H54 (cell line): ENCODE measurements at places on chromosomes 1 and 21.

DNA sequence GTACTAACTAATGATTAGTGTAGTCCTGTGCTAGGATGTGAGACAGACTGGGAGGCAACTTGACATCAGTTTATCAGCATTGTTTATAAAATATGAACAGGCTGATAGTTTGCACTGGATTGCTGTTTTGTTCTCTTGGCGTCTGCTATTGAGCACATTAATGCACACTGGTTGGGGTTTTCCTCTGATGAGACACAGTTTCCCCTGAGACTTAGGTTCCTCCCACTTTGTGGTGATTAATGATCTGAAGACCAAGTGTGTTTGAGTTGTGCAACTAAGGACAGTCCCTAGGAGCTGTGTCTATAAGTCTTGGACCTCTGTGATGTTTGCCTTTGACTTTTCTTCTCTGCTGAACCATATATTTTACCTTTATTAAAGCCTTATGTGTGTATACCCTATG lies 1015.4 kb downstream of the AMY1C start:
- DNase-seq, result no peak

DNA sequence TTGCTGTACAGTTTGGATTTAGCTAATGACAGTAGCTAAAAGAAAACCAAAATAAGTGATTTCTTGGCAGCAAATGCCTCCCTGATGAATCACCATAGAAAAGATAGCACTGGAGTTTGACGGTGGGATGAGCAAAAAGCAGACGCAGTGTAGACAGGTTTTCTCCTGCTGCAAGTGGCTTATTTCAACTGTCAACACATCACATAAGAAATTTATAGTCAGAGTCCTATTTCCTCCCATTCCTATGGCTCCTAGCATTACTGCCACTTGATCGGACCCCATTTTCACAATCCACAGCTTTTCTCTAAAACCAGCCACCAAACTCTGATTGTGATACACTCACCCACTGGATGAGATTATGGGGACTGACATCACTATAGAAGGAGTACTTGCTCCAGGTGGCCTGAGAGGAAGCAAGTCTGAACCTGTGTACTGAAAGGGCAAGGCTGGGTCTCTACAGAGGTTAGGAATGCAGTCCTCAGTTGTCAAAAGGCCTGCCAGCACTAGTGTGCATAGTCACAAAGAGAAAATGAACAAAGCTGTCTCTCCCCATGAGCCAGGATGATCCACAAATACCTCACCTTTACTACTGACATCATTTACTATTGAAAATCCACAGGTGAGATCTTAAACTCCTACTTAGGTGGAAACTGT lies 359.8 kb downstream of the LTN1 start:
- DNase-seq, result no peak

DNA sequence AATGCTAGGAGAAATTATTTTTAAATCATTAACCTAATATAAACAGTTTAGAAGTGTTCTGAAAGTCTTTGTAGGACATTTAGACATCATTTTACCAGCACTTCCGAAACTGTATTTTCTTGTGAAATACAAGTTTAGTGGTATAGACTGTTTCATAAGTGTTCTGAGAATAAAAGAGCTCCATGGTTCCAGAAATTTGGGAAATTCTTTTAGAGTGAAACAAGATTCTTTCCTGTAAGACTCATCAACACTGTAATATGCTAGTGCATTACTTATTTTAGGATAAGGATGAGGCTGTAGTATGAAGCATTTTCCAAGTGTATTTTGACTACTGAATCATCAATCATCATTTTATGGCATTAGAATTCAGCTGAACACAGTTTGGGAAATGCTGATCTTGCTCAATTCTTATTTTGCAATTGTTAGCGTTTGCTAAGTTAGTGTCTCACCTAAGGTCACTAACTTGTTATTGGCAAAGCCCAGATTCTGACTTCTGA lies 73.4 kb downstream of the CEP350 start:
- DNase-seq, result peak; percentile 15

DNA sequence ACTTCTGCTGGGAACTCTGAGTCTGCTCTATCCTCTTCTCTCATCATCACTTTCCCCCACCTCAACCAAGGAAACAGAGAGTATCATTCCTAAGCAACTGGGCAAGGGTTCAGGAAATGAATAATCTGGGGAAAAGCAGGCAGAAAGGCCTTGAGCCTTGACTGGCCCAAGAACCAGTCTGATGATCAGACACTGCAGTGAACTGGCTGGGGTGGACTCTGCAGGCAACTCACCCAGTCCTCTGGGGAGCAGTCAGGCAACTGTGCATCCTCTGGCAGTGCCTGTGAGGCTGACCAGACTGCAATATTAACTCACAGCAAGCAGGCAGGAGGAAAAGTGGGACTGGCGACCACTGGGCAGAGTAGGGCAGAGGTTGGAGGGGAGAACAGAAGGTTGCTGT lies 991 bp downstream of the ANKRD35 start:
- DNase-seq, result no peak

DNA sequence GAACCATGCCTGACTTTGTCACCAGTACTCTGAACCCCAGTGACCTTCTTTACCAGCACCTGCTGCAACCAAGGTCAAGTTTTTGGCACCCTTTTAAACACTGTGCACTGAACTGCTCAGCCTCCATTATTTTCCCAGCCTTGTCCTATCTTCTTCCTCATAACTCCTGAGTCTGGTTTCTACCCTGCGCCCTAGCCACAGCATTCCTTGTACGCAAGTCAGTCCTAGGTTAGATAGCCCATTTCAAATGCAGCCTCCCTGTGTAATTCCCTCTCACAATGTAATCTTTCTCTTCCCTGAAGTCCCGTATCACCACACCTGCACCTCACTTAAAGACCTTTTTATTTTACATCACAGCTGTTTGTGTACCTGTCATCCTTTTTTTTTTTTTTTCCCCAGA lies 37.2 kb downstream of the DNTTIP2 start:
- DNase-seq, result no peak

- DNase-seq, result no peak
Measured at GRCh38 chr1:32714277-32714676, 11.7 kb upstream of the SYNC start.

DNA sequence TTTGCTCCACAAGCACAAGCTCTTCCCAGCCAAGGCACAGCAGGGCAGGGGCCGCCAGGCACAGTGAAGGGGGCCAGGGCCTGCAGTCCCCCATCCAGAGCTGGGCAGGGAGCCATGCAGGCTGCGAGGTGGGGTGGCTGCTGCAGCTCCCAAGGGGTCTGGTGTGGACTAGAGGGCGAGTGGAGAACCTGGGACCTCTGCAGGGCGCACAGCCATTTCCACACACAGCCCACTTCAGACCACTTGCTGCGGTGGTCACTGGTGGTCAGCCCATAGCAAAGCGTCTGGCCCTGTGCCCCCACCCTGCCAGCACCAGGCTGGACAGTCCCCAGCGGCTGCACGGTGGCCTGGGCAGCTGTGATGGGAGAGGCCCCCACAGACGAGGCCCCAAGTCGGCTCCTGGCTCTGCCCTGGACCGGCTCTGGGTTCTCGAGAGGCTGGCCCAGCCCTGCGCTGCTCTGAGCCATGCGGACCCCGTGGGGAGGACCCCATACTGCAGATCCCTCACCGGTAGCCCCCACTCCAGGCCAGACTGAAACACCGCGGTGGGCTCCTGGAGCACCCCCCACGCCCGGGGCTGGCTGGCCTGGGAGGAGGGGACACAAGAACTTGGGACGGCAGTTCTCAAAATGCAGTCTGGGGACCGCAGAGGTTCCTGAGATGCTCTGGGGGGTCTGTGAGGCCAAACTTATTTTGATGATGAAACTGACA lies 47.1 kb upstream of the COL6A2 start:
- no peak for DNase-seq

GRCh38 chr1:54498383-54499096 lies 49.5 kb upstream of the ACOT11 start:
- no peak for DNase-seq
